ENCODE measurements at places on chromosomes 16 and 17. TPM values are rescaled to one million over a fixed set of nuclear protein-coding genes. Genes with fewer than 3 reads are reported as not detected.
A peak's percentile ranks its signal among the peaks of the same experiment; 100 is the strongest.

DNA sequence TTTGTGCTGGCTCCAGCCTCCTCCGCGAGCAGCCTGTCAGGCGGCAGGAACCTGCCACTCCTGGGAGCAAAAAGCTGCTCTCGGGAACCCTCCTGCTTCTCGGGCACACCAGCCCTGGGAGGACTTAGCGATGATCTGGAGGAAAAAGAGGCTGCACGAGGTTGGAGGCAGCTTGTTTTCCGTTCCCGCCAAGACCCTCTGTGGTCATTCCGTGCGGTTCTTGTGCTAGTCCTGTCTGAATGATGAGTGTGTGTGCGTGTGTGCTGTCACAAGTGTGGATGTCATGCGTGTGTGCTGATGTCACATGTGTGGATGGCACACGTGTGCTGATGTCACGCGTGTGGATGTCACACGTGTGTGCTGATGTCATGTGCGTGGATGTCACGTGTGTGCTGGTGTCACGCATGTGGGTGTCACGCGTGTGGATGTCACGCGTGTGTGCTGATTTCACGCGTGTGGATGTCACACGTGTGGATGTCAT is 150.0 kb downstream of the NPIPB11 start:
- no peak for DNase-seq

- no peak for DNase-seq
Measured at GRCh38 chr16:15757630-15758251, 99.1 kb downstream of the MYH11 start.

DNA sequence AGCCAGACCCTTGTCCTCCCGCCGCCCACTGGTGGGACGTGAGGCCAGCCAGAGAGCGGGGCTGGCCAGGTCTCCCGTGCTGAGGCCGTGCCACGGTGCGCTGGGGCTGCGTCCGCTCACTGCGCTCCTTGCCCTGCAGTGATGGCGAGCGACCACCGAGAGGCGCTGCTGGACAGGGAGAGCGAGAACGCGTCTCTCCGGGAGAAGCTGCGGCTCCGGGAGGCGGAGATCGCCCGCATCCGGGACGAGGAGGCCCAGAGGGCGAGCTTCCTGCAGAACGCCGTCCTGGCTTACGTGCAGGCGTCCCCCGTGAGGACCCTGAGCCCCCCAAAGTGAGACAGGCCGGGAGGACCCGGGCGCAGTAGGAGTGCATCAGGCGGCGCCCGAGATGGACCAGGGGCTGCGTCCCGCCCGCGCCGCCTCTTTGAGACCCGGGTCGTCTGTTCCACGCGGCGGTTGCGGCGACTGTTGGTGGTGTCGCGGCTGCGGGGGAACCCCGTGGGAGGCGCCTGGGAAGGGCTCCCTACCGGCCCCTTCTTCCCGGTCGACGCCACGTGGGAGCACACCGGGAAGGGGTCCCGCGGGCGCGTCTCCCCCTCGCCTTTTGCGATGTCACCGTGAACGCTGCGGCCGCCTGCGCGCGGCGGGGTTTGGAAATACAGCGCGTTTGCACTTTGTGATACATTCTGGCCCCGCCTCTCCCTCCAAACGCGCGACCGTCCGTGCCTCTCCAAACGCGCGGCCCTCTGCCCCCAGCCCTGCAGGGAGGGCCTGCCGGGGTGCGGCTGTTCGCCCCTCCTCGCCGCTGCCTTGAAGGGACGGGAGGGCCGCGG is 792 bp upstream of the RAC3 start:
- DNase-seq = peak; percentile 23

DNA sequence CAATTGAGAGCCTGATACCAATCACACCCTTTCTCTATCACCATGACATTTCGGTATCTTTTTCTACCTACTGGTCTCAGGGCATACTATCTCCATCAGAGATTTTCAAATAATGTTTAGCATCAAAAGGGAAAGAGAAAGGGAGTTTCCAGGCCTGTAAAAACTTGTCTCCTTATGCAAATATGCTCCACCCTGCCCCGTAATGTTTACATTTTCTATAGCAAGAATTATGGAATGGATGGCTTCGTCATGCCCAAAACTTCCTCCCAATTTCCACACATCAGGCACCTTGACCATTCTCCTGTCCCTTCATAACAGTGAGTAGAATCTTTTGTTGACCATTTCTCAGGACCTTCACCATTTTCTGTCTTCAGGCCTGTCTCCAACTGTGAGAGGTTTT is 30.9 kb upstream of the HLF start:
- DNase-seq = no peak

DNA sequence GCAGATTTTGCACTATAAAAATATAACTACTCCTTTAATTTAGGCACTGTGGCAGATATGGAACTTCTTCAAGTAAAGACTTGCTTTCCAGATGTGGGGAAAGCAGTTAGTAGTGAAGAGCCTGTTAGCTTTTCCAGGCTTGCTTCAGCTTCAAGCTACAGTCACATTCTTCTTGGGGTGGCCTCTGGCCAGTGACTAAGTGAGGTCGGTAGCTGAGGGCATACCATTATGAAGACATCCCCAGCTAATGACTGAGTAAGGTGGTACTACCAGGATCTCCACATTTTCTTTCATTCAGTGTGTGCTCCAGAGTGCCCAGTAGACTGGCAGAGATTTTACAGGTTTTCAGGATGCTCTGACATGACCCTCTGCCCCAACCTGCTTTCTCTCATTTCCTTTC is 167.1 kb upstream of the KIF2B start:
- DNase-seq = peak; percentile 19

DNA sequence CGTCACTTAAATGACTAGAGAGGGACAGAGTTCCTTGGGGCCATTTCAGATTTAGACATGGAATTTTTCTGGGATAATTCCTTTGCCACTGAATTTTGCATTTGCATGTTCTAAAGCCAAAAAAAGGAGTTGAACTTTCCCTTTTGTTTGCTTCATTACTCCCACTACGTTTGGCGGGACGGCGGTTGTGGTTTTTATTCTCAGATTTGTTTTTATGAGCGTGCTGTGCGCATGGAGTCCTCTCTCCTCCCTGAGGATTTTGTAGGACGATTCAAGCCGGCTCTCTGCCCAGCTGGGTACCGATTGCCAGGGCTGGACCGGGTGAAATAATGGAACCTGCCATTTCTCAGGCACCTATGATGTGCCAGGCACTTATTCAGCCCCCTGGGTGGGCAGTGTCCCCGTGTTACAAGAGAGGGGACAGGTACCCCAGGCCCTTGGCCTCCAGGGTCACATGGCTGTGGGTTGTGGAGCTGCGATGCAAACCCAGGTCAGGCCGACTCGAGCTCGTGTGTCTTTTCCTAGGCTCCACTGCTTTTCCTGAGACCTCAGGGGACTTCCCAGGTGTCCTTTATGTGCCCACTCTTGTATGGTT is 18.8 kb downstream of the CMIP start:
- DNase-seq = peak; percentile 56

DNA sequence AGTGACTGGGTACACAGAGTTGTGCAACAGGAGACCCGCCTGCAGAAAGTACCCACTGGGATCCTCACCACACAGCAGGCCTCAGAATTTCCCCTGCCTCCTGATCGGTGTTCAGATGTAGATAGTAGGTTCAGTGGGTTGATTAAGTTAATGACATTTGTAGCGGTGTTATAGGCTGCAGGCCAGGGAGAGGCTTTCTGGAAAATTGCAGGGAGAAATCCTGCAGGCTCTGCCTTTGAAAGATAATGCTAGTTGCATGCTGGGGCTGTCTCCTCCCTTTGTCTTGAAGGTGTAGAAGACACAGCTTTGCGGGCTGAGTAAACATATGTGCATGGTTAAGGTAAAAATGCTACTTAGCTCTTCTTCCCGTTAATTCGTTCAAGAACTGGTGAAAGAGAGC is 406.3 kb upstream of the RBFOX1 start:
- DNase-seq = no peak

DNA sequence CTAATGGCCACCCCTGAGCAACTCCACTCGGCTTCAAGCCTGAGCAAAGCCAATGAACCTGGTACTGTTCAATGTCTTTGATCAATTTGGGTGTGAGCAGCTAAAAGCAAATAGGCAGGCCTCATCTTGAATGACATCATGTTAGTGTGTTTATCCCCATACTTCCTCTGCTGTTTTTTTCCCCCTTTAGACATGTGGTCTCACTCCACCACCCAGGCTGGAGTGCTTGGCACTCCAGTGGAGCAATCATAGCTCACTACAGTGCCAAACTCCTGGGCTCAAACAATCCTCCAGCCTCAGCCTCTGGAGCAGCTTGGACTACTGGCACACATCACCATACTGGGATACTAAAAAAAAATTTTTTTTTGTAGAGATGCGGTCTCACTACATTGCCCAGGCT is 75.4 kb downstream of the ARHGAP17 start:
- DNase-seq = no peak

SLC13A2 gene
- total RNA-seq = not detected

DNA sequence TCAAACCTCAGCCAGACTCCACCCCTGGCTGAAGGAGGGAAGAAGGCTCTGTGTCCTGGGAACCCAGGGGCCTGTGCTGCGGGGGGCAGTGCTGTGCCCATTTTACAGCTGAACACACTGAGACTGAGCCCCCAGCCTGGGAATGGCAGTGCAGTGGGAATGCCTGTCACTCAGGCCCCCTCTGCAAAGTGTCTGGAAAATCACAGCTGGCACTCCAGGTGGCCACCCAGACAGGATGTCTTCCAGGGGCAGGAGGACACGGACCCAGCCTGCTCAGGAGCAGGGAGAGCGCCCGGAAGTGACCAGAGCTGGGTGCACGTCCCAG is 32.6 kb downstream of the ZNF469 start:
- no peak for DNase-seq

DNA sequence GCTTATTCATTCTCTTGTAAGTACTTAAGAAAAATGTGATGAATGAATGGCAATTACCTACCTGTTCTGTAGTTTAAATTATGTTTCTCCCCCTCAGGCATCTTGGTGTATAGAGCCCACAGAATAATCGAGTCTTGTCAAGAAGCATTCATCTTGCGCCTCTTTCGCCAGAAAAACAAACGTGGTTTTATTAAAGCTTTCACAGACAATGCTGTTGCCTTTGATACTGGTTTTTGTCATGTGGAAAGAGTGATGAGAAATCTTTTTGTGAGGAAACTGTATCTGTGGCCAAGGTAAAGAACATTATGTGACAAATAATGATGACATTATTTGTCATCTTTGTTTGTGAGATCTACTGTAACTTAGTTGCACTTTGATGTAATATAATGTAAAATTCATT is 6.5 kb downstream of the ERCC4 start:
- DNase-seq = no peak
